ENCODE measurements at places on chromosomes 11 and 22. TPM values are rescaled to one million over a fixed set of nuclear protein-coding genes. Genes with fewer than 3 reads are reported as not detected.

GRCh38 chr11:1113405-1114201, 38.9 kb downstream of the MUC2 start:
- DNase-seq = no peak

- no peak for DNase-seq
Measured at GRCh38 chr11:69636512-69637197, 4.3 kb upstream of the CCND1 start.

GRCh38 chr22:23381661-23382427, 198.2 kb downstream of the IGLL1 start:
- no peak for DNase-seq

Gene DKK3
- 0.19 TPM for total RNA-seq

- no peak for DNase-seq
Measured at GRCh38 chr11:7670641-7671040, 2.7 kb downstream of the CYB5R2 start.

GRCh38 chr11:118845369-118845768, 38.3 kb upstream of the CXCR5 start:
- DNase-seq = peak; percentile 52

GRCh38 chr11:12449961-12450715, 72.8 kb downstream of the PARVA start:
- no peak for DNase-seq

DNA sequence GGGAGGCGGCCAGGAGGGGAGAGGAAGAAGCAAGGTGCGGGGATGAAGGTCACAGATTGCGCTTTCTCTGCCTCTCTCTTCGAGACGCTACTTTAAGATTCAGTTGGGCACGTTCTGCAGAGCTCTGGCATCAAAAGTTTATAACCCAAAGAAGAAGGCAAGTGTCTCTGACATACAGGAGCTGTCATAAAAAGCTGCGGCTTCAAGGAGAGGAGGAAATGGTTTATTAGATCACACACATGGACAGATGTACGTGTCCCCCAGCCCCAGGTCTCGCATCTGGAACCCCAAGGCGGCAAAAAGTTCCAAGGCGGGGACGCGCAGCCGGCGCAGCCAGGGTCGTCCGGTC, 589.0 kb downstream of the OPCML start:
- no peak for DNase-seq

DNA sequence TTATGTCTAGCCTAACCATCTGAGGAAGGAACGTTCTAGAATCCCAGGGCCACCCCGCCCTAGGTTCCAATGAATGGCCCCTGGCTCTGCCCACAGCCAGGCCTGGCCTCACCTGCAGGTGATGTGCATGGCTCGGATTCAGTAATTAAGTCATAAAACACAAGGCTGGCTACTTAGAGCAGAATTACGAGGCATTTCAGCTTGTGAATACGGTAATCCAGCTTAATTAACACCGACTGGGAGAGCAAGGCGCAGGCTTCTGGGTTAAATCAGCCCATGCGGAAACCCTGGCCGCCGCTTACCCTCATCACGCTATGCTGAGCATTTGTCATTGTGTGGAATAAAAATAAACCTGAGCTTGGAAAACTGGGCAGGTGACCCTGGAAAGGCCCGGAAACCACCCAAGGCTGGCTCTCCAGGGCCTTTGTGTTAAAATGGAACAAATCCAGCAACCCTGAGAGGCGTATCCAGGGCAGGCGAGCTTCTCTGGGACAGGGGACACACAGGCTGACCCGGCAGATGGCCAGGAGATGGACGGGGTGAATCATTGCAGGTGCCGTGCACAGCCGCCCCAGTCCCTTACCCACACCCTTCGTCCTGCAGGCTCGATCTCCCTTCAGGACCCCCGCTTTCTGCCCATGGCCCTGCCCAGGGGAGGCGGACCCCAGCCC, 220.2 kb downstream of the CTTN start:
- DNase-seq = no peak

Gene CCDC87
- 0.21 TPM for total RNA-seq

GRCh38 chr11:134560566-134561330, 148.7 kb upstream of the B3GAT1 start:
- no peak for DNase-seq

- DNase-seq = peak; percentile 84
Measured at GRCh38 chr22:23767673-23768548, at the start of gene CHCHD10. CHCHD10 (minus strand) TSS chr22:23767972; CDS start chr22:23767874, 98 bp downstream.

Gene ANGPTL5
- not detected for total RNA-seq

Gene THOC5
- 55.1 TPM for total RNA-seq

Gene LSP1
- 312 TPM for total RNA-seq

- DNase-seq = no peak
Measured at GRCh38 chr22:47196881-47197772, 434.7 kb downstream of the TBC1D22A start.

DNA sequence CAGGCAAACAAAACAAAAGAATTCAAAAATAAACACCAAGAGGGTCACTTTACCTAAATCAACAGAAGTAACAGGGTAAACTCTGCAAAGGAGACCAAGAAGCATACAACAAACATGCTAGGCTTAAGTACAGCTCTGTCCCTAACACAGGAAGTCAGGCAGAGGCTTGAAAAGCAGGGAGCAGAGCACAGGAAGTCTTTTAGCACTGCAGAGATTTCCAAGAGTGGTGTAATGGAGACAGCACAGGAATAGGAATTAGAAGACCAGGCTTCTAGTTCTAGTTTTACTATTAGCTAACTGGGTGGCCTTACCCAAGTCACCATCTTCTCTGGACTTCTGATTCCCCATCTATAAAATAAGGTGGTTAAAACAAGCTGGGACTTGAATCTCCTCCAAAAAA, 1.9 kb downstream of the RBFOX2 start:
- no peak for DNase-seq

DNA sequence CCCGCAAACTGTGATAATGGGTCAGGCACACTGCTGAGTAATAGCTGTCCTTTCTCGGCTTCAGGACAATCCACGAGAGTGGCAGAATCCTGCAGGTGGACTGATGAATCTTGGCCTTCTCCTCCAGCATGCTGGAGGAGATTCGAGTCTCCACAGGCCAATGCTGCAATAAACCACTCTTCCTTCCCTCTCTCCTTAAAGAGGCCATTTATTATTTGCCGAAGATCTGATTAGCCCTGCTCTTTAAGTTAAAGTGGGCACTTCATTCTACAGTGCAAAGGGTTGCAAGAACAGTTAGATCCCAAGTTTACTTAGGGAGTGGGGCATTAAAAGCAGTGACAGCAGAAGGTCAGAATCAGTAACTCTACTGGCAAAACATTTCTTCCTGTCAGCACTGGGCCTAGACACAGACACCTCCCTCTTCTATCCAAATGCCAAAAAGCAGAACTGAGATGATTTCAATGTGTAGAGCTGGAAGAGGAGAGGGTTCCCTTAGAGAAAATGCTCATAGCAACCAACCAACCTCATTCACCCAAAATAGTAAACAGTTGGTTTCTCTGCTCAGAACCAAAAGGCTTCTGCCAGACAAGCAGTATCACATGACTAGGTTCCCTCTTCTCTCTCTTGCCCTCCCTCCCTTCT, 121.7 kb downstream of the SGSM3 start:
- DNase-seq = no peak

GRCh38 chr22:32987081-32987631, 71.0 kb downstream of the SYN3 start:
- no peak for DNase-seq

DNA sequence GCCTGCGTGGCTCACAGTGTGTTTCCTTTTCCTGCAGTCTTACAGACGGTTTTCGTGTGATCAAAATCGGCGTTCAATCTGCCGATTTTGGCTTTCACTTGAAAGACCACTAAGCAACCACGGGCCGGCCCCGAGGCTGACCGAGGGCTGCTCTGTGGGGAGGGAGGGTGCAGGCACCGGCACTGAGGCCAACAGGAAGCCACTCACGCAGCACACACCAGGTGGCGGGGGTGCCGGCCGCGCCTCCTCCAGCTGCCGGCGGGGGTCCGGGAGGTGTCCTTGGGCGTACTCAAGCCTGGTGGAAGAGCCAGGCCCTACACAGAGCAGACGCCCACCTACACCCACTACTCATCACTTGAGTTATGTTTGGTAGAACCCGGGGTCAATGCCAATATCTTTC, 14.3 kb downstream of the TOLLIP start:
- DNase-seq = no peak

DNA sequence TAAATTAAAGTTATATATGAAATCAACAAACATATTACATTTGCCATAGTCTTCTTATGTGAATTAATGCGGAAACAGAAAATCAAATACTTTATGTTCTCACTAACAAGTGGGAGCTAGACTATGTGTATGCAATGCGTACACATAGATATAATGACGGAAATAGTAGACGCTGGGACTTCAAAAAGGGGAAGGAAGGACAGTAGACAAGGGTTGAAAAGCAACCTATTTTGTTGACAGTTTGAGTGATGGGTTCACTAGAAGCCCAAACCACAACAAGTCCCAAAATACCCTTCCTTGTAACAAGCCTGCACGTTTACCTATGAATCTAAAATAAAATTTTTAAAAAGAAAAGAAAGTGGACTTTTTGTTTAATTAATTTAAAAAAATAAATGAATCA, 430.8 kb upstream of the CNTN5 start:
- DNase-seq = no peak

DNA sequence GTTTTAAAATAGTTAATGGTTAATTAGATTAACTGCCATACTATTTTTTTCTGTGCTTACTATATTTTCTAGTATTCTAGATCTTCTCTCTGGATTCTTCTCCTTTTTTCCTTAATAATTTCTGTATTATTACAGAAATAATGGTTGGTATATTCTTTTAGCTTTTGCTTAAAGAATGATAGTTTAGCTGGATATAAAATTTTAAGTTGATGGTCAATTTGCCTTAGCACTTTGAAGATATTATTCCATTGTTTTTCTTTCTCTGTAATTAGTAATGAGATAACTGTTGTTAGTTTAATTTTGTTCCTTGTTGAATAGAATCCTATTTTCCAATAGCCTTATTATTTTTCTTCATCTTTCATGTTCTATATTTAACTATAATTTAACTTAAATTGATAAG, 99.9 kb upstream of the NCAM1 start:
- DNase-seq = no peak

GRCh38 chr11:6268820-6269219, 9.2 kb downstream of the CCKBR start:
- DNase-seq = no peak

Gene PHLDA2
- 12.3 TPM for total RNA-seq

Gene GRAP2
- total RNA-seq = 59.4 TPM

DNA sequence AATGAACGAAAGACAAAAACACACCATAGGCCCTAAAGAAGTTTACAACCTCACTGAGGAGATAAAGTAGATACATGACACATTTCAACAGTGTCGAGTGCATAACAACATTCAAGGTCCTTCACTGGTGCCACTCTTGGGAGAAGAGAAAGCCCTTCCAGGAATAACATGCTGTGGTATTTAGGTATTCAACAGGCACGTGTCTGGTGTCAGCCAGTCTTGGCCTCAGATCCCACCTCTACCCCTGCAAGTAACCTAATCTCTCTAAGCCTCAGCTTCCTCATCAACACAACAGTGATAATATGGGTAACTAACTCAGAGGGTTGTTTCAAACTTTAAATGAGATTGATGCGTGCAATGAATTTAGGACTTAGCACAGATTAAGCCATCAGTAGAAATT, 235.0 kb upstream of the ZC3H12C start:
- no peak for DNase-seq

- DNase-seq = no peak
Measured at GRCh38 chr11:94669023-94669422, 99.1 kb upstream of the AMOTL1 start.

GRCh38 chr11:21464601-21465193, 728.2 kb upstream of the ANO5 start:
- DNase-seq = no peak
